ENCODE measurements at places on chromosomes 12 and 14.

- no peak for DNase-seq
Measured at GRCh38 chr14:76696791-76697190, 64.5 kb upstream of the VASH1 start.

- DNase-seq = no peak
Measured at GRCh38 chr12:91377436-91377835, 194.8 kb upstream of the DCN start.

DNA sequence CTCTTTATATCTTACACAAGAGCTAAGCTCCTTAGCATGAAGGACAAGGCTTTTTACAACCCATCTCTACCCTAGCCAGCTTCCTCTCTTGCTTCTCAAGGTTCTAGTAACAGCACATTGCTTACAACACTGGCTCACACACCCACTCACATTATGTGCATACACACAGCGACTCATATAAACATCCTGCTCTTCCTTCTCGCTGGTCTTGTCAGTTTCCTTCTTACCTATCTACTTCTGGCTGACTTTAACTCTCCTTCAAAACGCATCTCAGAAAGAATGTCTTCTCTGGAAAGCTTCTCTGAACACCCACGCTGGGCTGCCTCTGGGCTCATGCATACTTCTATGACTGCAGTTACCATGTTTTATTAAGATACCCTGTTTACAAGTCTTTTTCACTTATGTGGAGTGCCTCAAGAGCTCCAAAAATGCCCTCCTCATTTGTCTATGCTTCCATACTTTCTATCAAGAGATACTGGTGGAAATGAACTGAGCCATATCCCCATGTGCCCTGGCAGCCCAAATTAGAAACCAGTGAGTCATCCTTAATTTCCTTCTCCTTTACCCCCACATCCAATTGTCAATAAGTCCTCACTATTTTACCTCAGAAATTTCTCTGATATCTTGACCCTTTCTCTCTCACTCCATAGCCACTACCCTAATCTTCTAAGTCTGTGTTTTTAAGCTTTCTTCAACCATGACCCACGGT lies 126.9 kb upstream of the KRAS start:
- no peak for DNase-seq

DNA sequence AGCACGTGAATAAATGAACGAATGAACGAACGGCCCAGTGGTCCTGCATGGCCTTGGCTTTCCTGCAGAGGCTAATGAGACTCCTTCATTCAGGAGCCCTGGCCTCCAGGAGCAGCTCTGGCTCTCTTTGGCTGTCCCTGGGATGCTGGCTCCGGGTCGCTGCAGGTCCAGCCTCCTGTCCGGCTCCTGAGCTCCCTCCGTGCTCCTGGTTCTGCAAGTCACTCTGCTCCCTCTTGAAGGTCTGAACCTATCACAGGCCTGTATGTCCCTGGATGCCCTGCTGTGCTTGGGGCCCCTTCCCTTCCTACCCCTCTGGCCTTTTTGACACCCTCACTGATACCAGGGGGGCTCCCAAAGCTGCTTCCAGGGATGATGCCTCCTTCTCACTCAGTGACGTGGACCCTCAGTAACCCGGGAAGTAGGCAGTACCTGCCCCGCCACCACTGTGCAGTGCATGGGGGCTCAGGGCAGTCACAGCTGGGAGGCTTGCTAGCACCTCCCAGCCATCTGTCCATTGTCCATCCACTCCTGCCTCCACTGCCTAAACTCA lies 133.7 kb upstream of the C14orf180 start:
- DNase-seq = no peak

DNA sequence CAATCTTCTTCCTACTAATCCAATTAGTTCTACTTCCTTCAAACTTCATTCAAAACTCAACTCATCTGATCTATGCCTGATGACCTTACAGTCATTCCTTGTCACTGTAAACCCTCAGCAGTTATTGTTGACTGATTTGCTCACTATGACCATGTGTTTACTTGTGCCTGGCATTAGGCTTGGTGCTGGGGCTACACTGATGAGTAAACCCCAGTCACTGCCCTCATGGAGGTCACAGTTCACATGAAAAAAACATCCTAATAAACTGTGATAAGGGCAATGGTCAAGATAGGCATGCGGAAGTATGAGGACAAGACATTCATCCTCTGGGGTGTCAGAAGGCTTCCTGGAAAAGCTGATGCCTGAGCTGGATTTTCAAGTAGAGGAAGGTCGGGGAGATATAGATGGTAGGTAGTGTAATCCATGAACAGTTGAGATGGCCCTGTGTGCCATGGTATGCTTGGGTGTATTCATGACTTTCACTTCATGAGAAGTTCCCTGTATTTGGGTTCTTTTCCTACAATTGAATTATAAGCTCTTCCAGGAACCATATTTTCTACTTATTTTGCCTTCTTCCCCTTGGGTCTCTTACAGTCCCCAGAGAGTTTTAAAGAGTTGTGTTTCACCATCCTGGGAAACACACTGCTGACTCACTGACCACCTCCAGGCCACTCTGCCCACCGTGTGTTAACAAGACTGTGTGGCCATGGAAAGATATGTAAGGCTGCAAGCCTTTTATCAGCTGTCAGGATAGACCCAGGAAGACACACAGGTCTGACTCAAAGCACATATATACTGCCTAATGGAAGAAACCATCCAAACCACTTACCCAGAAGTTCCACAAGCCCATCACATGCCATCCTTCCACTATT lies 38.7 kb upstream of the DUSP6 start:
- DNase-seq = no peak

- DNase-seq = peak; percentile 43
Measured at GRCh38 chr14:74514471-74514941, 20.9 kb downstream of the ISCA2 start.

DNA sequence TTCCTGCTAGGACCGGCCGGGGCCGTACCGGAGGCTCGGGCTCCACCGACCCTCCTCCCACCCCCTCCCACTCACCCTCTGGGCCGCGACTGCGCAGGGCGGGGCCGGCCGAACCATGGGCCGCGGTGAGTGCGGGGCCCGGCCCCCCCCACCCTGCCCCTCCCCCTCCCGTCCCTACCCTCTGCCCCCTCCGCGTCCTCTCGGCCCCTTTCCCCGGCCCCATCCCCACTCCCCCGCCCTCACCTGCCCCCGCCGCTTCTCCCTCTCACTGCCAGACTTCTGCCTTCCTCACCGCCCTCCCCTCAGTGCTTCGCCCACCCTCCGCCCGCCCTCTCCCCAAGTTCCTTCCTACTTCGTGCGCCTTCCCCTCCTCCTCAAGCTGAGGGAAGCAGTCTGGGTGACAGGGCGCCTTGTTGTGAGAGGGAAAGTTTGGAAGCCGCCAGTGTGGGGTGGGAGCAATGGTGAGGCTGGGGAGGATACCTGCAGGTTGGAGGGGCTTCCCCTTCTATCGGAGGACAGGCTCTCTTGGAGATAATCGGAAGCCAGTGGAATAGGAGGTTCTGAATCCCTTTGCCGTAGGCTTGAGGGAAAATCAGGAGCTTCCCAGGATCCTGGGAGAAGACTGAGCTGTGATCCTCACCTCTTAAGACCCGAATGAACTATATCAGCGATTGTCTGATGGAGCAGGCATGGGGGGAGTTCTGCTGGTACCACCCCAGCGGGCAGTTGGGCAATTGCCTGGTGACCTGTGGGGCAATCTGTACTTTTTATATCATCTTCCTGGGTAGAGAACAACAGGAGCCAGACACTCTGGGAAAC lies 472 bp downstream of the MBD6 start:
- DNase-seq = peak; percentile 75

DNA sequence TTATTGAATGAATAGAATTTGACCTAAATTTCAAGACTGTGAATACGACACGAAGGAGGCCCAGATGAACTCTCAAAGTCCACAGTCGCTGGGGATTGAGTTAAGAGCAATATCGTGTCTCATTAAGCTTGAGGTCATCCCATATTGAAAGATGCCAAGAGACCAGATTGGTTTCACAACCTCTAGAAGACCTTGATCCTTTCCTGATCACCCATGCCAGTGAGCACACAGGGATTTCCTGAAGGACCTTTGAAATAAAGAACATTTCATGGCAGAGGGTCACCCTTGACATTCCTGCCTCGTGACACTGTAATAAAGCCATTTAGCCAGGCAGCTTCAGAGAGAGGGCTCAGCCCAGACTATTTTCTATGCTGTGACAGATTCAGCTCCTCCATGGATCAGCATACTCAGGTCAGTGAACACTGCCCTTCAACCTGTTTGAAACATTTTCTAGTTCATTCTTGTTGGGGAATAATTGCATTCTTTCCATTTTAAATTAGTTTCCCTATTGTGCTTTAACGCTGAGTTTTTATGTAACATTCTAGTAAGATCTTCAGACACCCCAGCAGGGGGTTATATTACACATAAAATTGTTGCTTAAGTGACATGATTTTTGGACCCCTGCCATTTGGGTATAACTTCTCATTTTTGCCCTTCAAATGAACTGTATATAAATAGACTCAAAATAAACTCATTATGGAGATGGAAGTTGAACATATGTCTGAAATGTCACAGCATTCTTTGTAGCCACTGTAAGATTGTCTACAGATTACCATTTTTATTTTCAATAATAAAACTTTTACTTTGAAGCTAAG lies 213.2 kb downstream of the C12orf50 start:
- no peak for DNase-seq
